ENCODE measurements at places on chromosomes 1 and 21. TPM values are rescaled to one million over a fixed set of nuclear protein-coding genes. Genes with fewer than 3 reads are reported as not detected.

TAL1 gene
- total RNA-seq: not detected

CMPK1 gene
- 78.0 TPM for total RNA-seq

GRCh38 chr1:82517586-82517985, 716.9 kb downstream of the ADGRL2 start:
- DNase-seq: peak; percentile 0

TCHHL1 gene
- total RNA-seq: not detected

GRCh38 chr1:992362-992761, 7.5 kb downstream of the HES4 start:
- DNase-seq: no peak

DNA sequence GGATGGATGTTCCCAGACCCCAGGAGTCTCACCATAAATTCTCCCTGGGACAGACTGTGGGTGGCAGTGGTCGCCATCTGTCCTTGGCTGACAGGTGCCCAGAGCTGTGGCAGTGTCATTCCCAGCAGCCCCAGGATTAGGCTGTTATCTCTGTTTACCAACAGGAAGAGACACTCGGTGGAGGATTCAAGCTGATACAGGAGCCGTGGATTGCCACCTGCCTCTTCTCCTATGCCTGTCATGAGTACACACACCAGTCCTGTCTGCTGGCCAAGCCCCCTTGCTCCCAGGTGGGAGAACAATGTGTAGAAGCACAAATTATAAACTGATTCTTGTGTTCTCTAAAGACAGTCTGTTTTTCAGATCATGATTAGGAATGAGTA, 152.6 kb downstream of the ETS2 start:
- DNase-seq: no peak

GRCh38 chr1:149915429-149916192, 2.0 kb downstream of the SV2A start:
- no peak for DNase-seq

DNA sequence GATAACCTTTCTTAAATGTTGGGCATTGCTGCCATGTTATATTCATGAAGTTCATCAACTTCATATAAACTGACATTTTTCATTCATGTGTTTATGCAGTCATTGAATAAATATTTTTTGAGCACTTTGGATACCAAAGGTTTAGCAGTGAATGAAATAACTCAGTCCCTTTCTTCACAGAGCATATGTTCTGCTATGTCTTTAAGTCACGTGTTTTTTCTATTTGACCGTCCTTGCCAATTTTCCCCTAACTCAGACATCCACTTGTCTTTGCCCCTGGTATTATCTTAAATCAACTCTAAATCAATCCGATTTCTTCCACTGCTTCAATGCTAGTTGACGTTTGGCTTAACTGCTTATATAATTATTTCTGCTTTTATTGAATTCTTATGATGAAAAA, 16.6 kb downstream of the ADARB1 start:
- no peak for DNase-seq

TMEM82 gene
- not detected for total RNA-seq

DNA sequence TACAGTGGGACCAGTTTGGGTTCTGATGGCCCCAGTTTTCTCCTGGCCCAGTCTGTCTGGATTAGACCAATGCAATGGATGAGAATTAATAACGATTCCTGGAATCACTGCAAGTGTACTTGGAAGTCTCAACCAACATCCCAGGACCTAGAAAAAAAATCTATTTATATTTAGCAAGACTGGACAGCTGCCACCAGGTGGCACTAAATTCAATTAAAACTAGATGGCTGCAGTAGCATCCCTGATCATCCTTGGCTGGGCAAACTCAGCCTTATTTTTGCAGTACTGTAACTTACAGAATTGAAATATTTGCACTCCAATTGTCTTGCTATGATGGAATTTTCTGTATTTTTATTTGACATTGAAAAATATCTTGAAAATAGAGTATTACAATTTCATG, 165.7 kb downstream of the NCAM2 start:
- peak; percentile 78 for DNase-seq

GRCh38 chr1:202274611-202275010, 67.1 kb downstream of the UBE2T start:
- DNase-seq: peak; percentile 31

- DNase-seq: no peak
Observed at GRCh38 chr1:14017531-14017961, 317.6 kb downstream of the PRDM2 start.

FCMR gene
- 1.6 TPM for total RNA-seq

GRCh38 chr1:58596631-58597052, 19.6 kb upstream of the TACSTD2 start:
- no peak for DNase-seq

DNA sequence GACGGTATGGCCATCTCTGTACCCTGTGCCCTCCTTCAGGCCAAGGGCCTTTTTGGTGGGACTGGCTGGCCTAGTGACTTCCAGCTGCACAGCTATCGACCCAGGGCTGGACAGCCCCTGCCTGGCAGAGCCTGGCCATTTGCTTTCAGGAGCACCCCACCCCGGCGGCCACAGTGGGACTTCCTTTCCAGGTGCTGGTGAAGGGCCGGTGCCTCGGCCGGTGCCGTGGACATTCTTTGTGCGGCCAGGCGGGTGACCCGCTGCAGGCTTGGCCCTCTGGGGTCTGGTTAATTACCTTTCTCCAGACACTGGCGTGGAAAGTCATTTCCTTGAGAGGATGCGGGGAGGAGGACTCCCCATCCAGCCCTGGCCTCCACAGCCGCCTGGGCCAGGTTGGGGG, 50.1 kb downstream of the PRDM16 start:
- no peak for DNase-seq

GBP4 gene
- total RNA-seq: 14.2 TPM

DNA sequence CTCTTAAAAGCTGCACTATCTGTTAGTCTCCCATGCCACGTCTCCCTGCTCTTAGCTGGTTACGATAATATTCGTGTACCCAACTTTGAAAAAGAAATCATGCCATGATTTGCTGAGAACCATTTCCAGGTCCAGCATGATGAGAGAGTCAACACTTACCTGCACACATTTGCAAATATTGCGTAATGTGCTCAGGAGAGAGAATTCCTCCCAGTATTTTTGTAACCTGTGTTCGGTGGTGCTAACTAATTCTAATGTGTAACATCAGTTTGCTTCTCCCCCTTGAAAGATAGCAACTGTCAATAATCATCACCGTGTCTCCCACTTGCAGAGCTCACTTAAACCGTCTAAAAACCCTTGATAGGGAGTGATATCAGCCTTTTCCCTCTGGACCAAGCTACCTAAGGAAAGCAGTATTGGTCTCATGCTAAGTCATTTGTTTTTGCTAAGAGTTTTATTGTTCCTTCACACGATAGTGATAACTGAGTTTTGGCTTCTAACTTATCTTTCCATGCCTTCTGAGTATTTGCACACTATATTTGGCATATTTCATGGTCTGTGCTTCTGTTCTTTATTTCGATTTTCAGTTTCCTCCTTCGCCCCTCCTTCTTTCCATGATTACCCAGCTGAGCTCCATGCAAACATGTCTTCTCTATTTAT, 61.1 kb upstream of the IRF2BP2 start:
- DNase-seq: no peak

- DNase-seq: peak; percentile 85
Observed at GRCh38 chr1:162678439-162678838, 46.2 kb downstream of the DDR2 start.

GRCh38 chr21:14736672-14737071, 190.6 kb upstream of the SAMSN1 start:
- no peak for DNase-seq

DNA sequence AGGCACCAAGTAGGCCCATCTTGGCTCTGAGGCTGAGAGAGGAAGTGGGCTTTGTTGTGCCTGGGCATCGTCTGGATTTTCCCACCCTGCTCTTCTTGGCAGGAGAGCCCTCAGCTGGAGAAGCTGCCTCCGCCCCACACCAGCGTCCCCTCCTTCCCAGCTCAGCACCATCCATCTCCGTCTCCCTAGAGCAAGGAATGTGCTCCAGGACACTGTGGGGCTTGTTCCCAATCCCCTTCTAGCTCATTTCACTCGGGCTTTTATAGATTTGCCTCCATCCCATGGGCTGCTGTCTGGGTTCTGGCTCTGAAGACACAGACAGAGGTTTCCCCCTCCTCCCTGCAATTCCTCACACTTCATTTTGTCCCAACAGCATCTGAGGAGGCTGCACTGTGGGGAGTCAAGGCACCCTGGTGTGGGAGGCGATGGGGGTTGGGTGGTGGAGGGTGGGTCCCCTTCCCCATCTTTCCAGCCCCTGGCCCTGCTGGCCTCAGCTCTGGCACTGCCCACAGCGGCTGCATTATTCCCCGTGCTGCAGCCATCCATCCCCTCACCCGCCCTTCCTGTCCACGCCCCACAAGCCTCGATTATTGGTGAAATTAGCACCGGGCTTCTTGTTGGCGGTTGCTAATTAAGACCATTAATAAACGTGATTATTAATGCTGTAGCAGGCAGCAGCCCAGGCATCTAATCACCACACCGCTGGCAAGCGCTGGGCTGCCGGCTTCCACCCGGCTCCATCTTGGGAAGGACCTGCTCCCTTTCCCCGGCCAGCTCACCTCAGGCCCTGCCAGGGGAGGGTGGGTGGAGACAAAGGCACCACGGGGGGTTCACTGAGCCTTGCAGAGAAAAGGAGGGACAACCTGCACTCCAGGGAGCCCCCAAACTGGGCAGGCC, 21.7 kb downstream of the RHBG start:
- DNase-seq: no peak

DNA sequence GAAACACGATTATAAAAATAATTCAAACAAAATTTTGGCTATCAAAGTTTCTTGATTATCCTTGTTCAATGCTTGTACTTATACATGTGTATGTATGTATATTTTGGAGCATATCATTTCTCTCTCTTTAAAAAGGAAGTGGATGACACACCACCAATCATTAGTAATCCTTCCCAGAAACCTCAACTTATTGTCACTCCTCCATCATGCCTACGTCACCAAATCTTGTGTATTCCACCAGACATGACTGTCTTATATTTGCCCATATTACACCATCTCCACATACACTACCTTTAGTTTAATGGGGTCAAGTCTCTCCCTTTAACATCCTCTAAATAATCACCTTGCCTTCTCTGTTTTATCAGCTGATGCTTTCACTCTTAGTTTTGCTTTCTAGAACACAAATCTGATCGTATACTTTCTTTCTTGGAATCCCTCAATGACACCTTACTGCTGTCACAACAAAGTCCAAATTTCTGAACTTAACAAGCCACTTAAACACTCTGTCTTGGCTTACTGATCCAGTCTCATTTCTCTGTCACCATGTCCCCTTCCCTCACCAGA, 124.0 kb downstream of the BRINP3 start:
- DNase-seq: no peak

DNA sequence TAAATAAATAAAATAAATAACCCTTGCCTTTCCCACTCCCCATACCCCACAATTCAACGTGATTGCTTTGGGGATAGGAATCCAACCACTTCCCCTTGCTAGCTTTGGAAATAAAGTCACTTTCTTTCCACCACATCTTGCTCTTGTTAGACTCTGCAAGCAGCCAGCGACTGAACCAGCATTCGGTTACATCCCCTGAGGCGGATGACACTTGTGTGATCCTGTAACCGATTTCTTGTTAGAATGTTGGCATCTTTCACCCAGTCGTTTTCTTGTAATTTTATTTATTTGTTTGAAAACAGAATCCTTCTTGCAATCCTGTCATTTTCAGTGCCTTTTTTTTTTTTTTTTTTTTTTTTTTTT, 1.6 kb upstream of the IFNGR2 start:
- DNase-seq: peak; percentile 30

TAS1R2 gene
- not detected for total RNA-seq

DNA sequence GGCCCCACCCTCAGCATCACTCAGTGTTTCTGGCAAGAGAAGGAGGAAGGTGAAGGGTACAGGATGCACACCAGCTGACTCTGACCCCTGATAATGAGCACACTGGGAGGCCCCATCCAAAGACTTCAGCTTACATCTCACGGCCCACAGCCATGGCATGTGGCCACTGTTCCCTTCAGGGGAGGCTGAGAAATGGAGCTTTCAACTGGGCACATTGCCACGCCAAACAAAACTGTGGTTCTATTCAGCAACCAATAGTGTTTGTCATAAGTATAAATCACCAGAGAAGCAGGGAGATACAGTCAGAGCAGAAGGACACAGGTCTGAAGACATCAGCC, 12.7 kb upstream of the TRAF3IP3 start:
- DNase-seq: peak; percentile 30
